ENCODE measurements at places on chromosomes 7 and 10. TPM values are rescaled to one million over a fixed set of nuclear protein-coding genes. Genes with fewer than 3 reads are reported as not detected.
A peak's percentile ranks its signal among the peaks of the same experiment; 100 is the strongest.

GRCh38 chr7:1019789-1020610, 24.3 kb upstream of the GPR146 start:
- no peak overlapping the region for H3K27ac ChIP-seq
- no peaks in the 10 kb centered on the region for H3K27me3 ChIP-seq
- H3K4me3 ChIP-seq: no peak overlapping the region
- no peaks in the 10 kb centered on the region for H3K36me3 ChIP-seq

- H3K27me3 ChIP-seq: no peaks in the 10 kb centered on the region
- H3K4me3 ChIP-seq: no peak overlapping the region
- no peak for DNase-seq
- no peaks in the 10 kb centered on the region for H3K4me1 ChIP-seq
- no peaks in the 10 kb centered on the region for H3K36me3 ChIP-seq
- no peak overlapping the region for H3K27ac ChIP-seq
These were observed 86.0 kb downstream of the CH25H start for GRCh38 chr10:89120931-89121763.

DNA sequence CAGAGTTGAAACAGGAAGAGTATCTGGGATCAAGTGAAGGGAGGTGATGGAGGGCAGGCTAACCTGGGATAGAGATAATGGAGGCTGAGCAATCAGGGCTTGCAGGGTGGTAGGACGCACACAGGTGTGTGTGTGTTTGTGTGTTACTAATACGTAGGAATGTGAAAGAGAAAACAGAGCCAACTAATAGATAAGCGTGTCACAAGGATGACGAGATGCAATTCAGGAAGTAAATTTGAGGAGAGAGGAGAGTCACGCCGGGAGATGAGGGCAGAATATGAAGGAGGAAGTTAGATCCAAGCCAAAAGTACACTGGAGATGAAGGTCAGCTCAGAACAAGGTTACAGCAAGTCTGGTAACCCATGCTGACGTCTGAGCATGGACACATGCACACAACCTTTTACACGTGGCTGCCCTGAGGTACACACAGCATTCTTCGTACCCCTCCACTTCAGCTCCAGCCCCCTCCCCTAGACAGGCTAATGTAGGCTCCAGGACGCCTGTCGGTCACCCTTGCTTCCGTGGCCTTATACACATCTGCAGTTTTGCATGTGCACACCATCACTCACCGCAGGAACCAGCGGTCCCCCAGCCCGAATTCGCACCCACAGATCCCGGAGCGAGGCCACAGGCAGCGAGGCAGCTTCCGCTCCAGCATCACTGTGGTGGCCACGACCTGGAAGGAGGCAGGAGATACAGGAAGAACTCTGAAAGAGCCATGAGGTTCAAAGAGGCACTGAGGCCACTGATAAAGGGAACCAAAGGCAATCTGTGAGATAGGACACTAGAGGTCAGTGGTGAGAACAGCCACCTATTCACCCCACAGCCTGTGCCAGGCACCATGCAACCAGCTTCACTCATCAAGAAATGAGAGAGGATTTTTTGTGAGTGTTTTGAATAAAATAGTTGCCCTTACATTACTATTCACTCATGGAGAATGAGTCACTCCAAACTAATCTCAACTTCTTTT, 23.7 kb upstream of the TRPV6 start:
- no peaks in the 10 kb centered on the region for H3K27me3 ChIP-seq
- H3K4me3 ChIP-seq: no peak overlapping the region
- DNase-seq: no peak

DNA sequence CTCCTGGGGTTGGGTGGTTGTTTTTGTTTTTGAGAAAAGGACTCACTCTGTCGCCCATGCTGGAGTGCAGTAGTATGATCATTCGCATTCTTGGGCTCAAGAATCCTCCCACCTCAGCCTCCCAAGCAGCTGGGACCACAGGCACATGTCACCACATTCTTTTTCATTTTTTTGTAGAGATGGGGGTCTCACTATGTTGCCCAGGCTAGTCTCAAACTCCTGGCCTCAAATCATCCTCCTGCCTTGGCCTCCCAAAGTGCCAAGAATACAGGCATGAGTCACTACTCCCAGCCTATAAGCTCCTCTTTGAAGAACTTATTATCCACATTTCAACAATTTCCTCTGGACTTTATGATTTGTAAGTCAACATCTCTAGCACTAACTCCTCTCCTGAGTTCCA, 102.7 kb downstream of the KMT2C start:
- no peak overlapping the region for H3K4me3 ChIP-seq
- peaks cover 25% of the 10 kb centered on the region for H3K4me1 ChIP-seq
- no peaks in the 10 kb centered on the region for H3K36me3 ChIP-seq

DNA sequence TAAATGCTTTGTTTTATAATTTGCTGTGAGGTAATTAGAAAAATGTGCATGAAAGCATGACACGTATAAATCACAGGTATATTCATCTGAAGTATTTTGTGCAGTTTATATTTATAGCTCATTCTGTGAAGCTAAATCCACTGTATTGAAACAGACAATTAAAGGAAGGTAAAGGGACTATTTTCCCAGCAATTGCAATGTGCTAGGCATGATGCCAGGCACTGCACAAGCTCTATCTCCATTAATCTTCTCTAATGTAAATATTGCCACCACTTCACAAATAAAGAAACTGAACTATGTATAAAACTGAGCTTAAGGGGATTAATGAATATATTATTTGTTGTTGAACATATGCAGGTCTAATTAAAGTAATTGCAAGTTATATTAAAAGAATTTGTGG, 1012.5 kb downstream of the NRG3 start:
- no peaks in the 10 kb centered on the region for H3K36me3 ChIP-seq
- no peaks in the 10 kb centered on the region for H3K27me3 ChIP-seq
- no peak overlapping the region for H3K4me3 ChIP-seq
- no peak overlapping the region for H3K27ac ChIP-seq

GRCh38 chr7:22390516-22390915, 33.6 kb upstream of the RAPGEF5 start:
- no peak overlapping the region for H3K4me3 ChIP-seq
- DNase-seq: no peak
- peaks cover 4% of the 10 kb centered on the region for H3K4me1 ChIP-seq
- no peaks in the 10 kb centered on the region for H3K36me3 ChIP-seq
- H3K27ac ChIP-seq: no peak overlapping the region

GRCh38 chr10:16011548-16011947, 151.2 kb upstream of the MINDY3 start:
- no peak overlapping the region for H3K4me3 ChIP-seq
- H3K27me3 ChIP-seq: no peaks in the 10 kb centered on the region
- no peaks in the 10 kb centered on the region for H3K36me3 ChIP-seq
- no peaks in the 10 kb centered on the region for H3K4me1 ChIP-seq
- H3K27ac ChIP-seq: no peak overlapping the region

- H3K4me1 ChIP-seq: peaks cover 17% of the 10 kb centered on the region
- H3K36me3 ChIP-seq: no peaks in the 10 kb centered on the region
- H3K27me3 ChIP-seq: peaks cover 35% of the 10 kb centered on the region
- no peak for DNase-seq
These were observed 8.5 kb upstream of the UNCX start for GRCh38 chr7:1224086-1224716.

GRCh38 chr10:31745612-31746376, 182.8 kb downstream of the ARHGAP12 start:
- H3K27me3 ChIP-seq: no peaks in the 10 kb centered on the region
- no peaks in the 10 kb centered on the region for H3K4me1 ChIP-seq
- no peak for DNase-seq
- no peaks in the 10 kb centered on the region for H3K36me3 ChIP-seq

DNA sequence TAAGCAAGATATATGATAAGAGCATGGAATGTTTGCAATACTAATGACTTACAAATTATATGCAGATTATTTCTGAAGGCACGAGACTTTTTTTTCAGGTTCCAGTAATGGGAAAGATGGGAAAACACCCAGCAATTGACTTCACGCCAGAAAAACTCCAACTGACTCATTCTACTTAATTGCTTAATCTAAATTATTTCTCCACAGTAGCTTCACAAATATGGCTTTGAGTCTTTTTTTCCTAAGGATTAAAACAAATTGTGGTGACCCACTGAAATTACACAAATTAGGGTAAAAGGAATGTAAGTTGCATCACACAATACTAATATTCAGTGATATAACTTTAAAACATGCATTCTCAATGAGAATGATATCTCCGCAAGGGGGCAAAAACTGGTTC, 138.7 kb downstream of the GNAI1 start:
- no peak overlapping the region for H3K4me3 ChIP-seq
- H3K36me3 ChIP-seq: no peaks in the 10 kb centered on the region
- H3K4me1 ChIP-seq: peaks cover 8% of the 10 kb centered on the region
- H3K27ac ChIP-seq: no peak overlapping the region

DNA sequence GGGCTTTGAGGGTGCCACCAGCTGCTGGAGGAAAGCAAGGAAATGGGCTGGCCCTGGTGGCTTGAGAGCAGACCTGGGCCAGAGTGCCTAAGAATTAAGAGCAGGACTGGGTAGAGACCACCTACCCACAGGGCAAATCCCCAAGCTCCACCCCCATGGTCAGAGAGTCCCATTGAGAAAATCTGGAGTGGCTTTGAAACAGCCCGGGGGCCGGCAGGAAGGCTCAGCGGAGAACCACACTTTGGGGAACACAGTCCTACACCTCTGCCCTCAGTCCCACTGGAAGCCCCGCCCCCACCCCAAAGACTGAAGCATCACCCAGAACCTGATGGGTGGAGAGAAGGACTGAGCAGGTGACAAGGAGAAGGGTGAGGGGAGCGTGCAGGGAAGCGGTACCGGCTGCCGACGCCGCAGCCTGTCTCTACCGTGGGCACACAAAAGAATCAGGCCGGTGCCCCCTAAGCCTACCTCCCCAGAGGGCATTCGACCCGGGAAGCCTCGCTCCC, 3.6 kb downstream of the SMARCD3 start:
- no peaks in the 10 kb centered on the region for H3K4me1 ChIP-seq
- H3K36me3 ChIP-seq: peaks cover 25% of the 10 kb centered on the region
- H3K4me3 ChIP-seq: peak overlapping the region; percentile 21
- peaks cover 3% of the 10 kb centered on the region for H3K27me3 ChIP-seq
- H3K27ac ChIP-seq: peak overlapping the region; percentile 89

DNA sequence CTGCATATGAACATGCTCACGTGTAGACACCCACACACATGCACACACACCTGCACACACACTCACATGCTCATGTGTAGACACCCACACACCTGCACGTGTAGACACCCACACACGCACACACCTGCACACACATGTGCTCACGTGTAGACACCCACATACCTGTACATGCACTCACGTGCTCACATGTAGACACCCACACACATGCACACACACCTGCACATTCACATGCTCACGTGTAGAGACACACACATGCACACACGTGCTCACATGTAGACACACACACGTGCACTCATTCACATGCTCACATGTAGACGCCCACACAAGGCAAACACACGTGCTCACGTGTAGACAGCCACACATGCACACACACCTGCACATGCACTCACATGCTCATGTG, 275.8 kb downstream of the PTPRN2 start:
- no peaks in the 10 kb centered on the region for H3K27me3 ChIP-seq
- H3K4me3 ChIP-seq: no peak overlapping the region
- H3K4me1 ChIP-seq: no peaks in the 10 kb centered on the region
- no peak overlapping the region for H3K27ac ChIP-seq
- peak; percentile 38 for DNase-seq

GRCh38 chr10:131427901-131428300, 116.4 kb upstream of the TCERG1L start:
- no peaks in the 10 kb centered on the region for H3K36me3 ChIP-seq
- DNase-seq: no peak
- no peak overlapping the region for H3K4me3 ChIP-seq
- no peak overlapping the region for H3K27ac ChIP-seq
- no peaks in the 10 kb centered on the region for H3K27me3 ChIP-seq
- no peaks in the 10 kb centered on the region for H3K4me1 ChIP-seq

DNA sequence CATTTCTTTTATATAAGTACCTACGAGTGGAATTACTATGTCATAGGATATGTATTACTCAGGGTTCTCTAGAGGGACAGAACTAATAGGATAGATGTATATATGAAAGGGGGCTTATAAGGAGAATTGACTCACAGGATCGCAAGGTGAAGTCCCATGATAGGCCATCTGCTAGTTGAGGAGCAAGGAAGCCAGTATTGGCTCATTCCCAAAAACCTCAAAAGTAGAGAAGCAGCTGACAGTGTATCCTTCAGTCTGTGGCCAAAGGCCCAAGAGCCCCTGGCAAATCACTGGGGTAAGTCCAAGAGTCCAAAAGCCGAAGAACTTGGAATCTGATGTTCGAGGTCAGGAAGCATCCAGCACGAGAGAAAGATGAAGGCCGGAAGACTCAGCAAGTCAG, 59.8 kb downstream of the GALNT17 start:
- no peaks in the 10 kb centered on the region for H3K4me1 ChIP-seq
- no peak overlapping the region for H3K27ac ChIP-seq
- no peaks in the 10 kb centered on the region for H3K36me3 ChIP-seq
- H3K27me3 ChIP-seq: no peaks in the 10 kb centered on the region
- H3K4me3 ChIP-seq: no peak overlapping the region

- H3K27ac ChIP-seq: no peak overlapping the region
- no peaks in the 10 kb centered on the region for H3K4me1 ChIP-seq
- H3K36me3 ChIP-seq: no peaks in the 10 kb centered on the region
- no peak overlapping the region for H3K4me3 ChIP-seq
These were observed 16.2 kb upstream of the SLC26A4 start for GRCh38 chr7:107644309-107644974.

GRCh38 chr10:97566336-97566996, 6.1 kb upstream of the ANKRD2 start:
- DNase-seq: no peak
- no peak overlapping the region for H3K4me3 ChIP-seq
- peaks cover 33% of the 10 kb centered on the region for H3K36me3 ChIP-seq
- no peak overlapping the region for H3K27ac ChIP-seq
- no peaks in the 10 kb centered on the region for H3K27me3 ChIP-seq

DNA sequence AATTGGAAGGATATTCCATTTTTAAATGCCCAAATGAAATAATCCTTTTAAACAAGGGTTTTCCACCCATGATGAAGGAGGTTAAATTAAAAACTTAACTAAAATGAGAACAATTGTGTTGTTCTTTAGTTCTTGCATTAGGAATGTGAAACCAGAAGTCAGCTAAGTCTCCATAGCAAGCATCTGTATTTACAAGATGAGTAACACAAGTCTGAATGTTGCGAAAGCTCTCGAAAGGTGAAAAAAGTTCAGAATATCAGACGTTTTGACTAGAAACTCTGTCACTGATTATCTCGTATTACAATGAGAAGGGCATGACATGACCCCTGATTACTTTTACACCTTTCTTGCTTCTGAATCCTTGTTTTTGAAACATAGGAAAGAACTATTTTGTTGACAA, 149.6 kb downstream of the BICC1 start:
- H3K27ac ChIP-seq: no peak overlapping the region
- no peaks in the 10 kb centered on the region for H3K4me1 ChIP-seq
- no peaks in the 10 kb centered on the region for H3K27me3 ChIP-seq
- no peak for DNase-seq

- H3K27me3 ChIP-seq: no peaks in the 10 kb centered on the region
- H3K4me1 ChIP-seq: peaks cover 46% of the 10 kb centered on the region
- no peak overlapping the region for H3K27ac ChIP-seq
- no peaks in the 10 kb centered on the region for H3K36me3 ChIP-seq
These were observed 100.0 kb downstream of the INPP5A start for GRCh38 chr10:132637477-132638129.

MXI1 gene
- 50.8 TPM for total RNA-seq

ZNF485 gene
- total RNA-seq: 1.1 TPM

SLC29A4 gene
- 3.7 TPM for total RNA-seq

SPDYE8 gene
- not detected for total RNA-seq

GIMAP8 gene
- total RNA-seq: 6.6 TPM

EGFR gene
- 22.5 TPM for total RNA-seq
